ENCODE measurements at places on chromosomes 3 and 15.

GRCh38 chr3:30457081-30457480 is 149.3 kb upstream of the TGFBR2 start:
- no peak for DNase-seq

GRCh38 chr15:48384616-48385015 is 53.4 kb downstream of the DUT start:
- DNase-seq = peak; percentile 71

DNA sequence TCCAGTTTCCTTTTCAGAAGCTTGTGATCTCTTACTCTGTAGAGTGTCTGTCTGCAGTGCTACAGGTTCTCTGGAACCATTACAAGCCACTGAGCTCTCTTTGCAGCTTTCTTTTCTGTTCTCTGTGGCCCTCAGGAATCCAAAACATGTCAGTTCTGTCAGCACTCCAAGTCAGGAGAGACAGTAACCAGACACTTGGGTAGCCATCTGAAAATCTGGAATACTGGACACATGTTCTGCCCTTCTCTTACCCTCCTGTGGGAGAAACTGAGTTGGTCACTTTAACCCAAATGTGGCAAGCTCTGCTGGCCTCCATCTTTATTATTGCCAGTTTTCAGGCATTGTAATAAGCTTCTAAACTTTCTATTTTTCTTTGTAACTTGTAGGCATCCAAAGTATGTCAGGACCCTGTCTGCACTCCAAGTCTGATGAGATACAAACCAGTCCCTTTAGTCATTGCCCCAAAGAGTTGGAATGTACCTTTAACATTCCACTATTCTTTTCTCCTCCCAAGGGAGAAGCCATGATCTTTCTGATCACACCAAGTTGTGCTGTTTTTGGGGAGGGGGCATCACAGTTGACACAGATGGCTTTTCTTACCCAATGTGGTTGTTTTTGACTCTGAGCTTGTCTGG is 183.7 kb downstream of the DPH6 start:
- DNase-seq = peak; percentile 58

GRCh38 chr3:8992199-8992598 is 28.9 kb upstream of the RAD18 start:
- no peak for DNase-seq

GRCh38 chr3:155617346-155617925 is 127.4 kb downstream of the PLCH1 start:
- no peak for DNase-seq
